ENCODE measurements at places on chromosomes 2 and 18. TPM values are rescaled to one million over a fixed set of nuclear protein-coding genes. Genes with fewer than 3 reads are reported as not detected.

GRCh38 chr2:157439824-157440186, 4.1 kb downstream of the CYTIP start:
- DNase-seq: no peak
- H3K4me3 ChIP-seq: peak overlapping the region; percentile 99
- H3K27me3 ChIP-seq: no peaks in the 10 kb centered on the region

- H3K36me3 ChIP-seq: no peaks in the 10 kb centered on the region
- H3K27me3 ChIP-seq: no peaks in the 10 kb centered on the region
- no peak overlapping the region for H3K27ac ChIP-seq
- no peak overlapping the region for H3K4me3 ChIP-seq
- no peak for DNase-seq
These were observed 21.3 kb downstream of the NOL10 start for GRCh38 chr2:10668402-10669012.

The LRATD1 gene
- not detected for total RNA-seq

DNA sequence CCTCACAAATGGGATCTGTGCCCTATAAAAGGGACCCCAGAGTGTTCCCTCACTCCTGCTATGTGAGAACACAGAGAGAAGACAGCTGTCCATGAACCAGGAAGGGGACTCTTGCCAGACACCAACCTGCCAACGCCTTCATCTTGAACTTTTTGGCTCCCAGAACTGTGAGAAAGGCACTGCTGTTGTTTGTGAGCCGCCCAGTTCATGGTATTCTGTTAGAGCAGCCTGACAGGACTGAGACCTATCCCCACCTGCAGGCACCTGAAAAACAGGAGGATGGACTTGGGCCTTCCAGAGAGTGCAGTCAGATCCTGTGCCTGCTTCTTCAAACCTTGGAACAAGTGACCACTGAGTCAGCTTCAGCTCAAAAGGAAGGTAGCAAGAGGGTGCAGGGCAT, 51.4 kb downstream of the CRACDL start:
- no peak overlapping the region for H3K4me3 ChIP-seq
- no peaks in the 10 kb centered on the region for H3K4me1 ChIP-seq
- H3K27me3 ChIP-seq: peaks cover 9% of the 10 kb centered on the region
- no peak overlapping the region for H3K27ac ChIP-seq
- DNase-seq: no peak
- H3K36me3 ChIP-seq: peaks cover 3% of the 10 kb centered on the region

- H3K4me3 ChIP-seq: no peak overlapping the region
- no peak overlapping the region for H3K27ac ChIP-seq
- H3K27me3 ChIP-seq: no peaks in the 10 kb centered on the region
- no peaks in the 10 kb centered on the region for H3K36me3 ChIP-seq
- no peak for DNase-seq
- no peaks in the 10 kb centered on the region for H3K4me1 ChIP-seq
These were observed 425.4 kb upstream of the MMADHC start for GRCh38 chr2:150012986-150013385.

DNA sequence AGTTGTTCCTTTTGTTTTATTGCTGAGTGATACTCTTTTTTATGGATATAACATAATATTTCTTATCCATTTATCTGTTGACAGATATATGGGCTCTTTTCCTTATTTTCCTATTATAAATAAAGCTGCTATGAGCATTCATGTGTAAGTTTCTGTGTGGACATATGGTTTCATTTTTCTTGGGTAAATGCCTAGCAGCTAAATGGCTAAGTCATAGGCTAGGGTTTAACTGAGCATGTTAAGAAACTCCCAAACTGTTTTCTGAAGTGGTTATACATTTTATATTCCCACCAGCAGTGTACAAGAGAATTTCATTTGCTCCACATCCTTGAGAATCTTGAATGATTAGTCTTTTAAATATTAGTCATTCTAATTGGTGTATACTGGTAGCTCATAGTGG, 786.6 kb upstream of the CDH2 start:
- no peak overlapping the region for H3K4me3 ChIP-seq
- no peaks in the 10 kb centered on the region for H3K4me1 ChIP-seq
- H3K27me3 ChIP-seq: no peaks in the 10 kb centered on the region

GRCh38 chr2:222193328-222193983, 105.3 kb downstream of the PAX3 start:
- no peak overlapping the region for H3K4me3 ChIP-seq
- no peak for DNase-seq
- peaks cover 4% of the 10 kb centered on the region for H3K27me3 ChIP-seq
- H3K36me3 ChIP-seq: no peaks in the 10 kb centered on the region
- H3K27ac ChIP-seq: no peak overlapping the region
- no peaks in the 10 kb centered on the region for H3K4me1 ChIP-seq

- H3K4me1 ChIP-seq: no peaks in the 10 kb centered on the region
- H3K27me3 ChIP-seq: no peaks in the 10 kb centered on the region
- no peak overlapping the region for H3K27ac ChIP-seq
- H3K4me3 ChIP-seq: no peak overlapping the region
- no peak for DNase-seq
These were observed 479.1 kb downstream of the MBD2 start for GRCh38 chr18:53745224-53745967.

GRCh38 chr2:46045888-46046287, 251.3 kb upstream of the EPAS1 start:
- no peak for DNase-seq
- no peak overlapping the region for H3K4me3 ChIP-seq
- peaks cover 2% of the 10 kb centered on the region for H3K36me3 ChIP-seq
- H3K27me3 ChIP-seq: no peaks in the 10 kb centered on the region

The CYB5A gene
- 14.5 TPM for total RNA-seq

All from T-helper 17 cell (primary cell).